ENCODE measurements at places on chromosomes 7 and 10.

- no peak for DNase-seq
These were observed 27.6 kb downstream of the MKI67 start for GRCh38 chr10:128098631-128099030.

GRCh38 chr10:34809796-34810195 lies 5.3 kb downstream of the PARD3 start:
- DNase-seq: no peak

DNA sequence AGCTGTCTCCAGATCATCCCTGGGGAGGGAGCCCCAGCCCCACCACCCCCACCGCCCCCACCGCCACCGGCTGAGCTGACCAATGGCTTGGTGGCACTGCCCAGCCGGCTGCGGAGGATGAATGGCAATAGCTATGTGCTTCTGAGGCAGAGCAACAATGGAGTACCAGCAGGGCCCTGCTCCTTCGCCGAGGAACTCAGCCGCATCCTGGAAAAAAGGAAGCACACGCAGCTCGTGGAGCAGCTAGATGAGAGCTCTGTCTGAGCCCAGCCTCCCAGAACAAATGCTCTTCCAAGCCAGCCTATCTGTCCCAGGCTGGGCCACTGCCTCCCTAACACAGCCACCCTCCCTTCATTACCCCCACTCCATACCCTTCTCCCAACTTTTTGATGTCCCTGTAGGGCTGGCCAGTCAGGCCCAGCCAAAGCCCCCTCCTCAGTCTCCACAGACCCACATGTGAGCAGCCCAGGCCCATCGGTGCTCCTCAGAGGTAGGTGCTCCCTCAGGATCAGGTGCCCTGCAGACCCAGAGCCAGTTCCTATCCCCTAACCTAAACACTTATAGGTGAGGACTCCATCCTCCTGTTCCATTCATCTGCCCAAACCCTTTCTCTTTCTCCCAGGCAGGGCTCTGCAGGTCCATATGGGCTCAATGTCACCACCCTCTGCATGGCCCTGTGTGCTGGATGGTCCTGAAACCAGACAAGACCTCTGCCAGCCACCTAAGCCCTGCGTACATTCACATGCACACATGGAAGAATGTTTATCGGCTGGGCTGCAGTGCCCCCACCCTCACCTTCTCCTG lies 3.2 kb downstream of the MRPL43 start:
- no peak for DNase-seq

- no peak for DNase-seq
These were observed 131.9 kb downstream of the CDH23 start for GRCh38 chr10:71528371-71529206.

DNA sequence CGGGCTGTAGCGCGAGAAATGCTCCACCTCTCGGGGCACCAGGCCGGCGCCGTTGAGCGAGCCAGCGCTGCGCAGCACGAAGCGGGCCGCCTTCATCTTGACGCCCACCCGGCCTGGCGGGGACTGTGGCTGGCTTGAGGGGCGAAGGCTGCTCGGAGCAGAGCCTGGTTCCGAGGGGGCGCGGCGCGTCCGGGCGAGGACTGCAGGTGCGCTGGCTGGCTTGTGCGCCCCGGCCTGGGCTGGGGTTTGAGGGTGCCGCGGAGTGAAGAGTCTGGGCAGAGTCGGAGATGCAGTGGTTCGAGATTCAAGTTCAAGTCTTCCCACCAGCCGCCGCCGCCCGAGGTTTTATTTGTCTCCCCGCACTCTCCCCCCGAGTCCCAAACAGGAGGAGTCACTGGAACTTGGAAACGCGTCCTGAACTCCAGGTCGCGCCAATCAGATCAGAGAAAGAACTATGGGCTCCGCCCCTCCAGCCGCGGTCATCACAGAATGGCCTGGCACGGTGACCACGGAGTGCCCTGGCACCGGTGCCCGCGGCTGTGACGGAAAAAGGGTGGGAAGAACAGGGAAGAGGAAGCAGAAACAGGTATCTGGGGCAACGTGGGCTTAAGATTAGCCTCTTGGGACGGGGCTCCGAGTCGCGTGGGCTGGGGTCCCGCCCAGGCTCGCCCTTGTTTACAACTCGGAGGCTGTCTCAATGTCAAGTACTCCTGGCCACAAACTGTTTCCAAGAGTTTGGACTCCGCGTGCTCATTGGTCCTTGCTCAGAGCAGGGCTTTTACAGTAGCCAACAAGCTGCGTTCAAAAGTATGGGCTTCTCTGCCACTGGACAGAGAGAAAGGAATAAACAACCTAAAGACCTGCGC lies at the start of gene PDK4:
TSS of gene PDK4 (minus strand) at position 319 of the 866 bp plus-strand sequence. CDS start at position 96, 223 bp downstream.
- no peak for DNase-seq

DNA sequence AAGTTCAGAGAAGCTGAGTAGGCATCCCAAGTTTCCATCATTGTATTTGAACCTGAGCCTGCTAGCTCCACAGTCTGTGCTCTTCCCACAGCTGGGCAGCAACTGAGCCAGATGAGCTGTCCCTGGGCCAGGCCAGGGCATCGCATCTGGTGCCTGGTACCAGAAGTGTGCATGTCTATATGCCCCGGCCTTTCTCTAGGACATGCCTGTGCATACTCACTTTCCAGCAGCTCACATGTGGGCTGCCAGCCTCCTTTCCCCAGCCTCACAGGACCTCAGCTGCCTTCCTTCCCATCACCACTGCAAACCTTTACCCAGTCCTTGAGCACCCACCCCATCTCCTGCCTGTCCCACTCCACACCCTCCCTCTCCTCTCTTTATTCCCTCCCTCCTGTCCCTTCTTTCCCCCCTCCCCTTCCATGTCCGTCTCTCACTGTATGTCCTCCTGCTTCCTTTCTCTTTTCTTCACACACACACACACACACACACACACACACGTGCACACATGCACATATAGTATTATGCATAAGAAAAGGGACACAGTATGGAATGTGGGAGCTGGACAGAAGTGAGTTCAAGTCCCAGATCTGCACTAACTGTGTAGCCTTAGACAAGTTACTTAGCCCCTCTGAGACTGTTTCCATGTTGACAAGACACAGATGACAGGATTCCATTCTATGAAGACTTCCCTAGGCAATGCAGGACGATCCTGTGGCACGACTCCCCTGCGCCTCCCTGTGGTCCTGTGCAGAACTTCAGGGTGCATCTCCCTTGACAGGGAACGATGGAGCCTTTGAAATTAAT lies 10.9 kb downstream of the CDHR1 start:
- peak; percentile 75 for DNase-seq

GRCh38 chr10:24643679-24644209 lies 79.9 kb downstream of the ARHGAP21 start:
- no peak for DNase-seq

GRCh38 chr10:126181626-126182025 lies 206.7 kb downstream of the ADAM12 start:
- DNase-seq: no peak

GRCh38 chr7:100190048-100190711 lies 12.5 kb downstream of the STAG3 start:
- DNase-seq: no peak

DNA sequence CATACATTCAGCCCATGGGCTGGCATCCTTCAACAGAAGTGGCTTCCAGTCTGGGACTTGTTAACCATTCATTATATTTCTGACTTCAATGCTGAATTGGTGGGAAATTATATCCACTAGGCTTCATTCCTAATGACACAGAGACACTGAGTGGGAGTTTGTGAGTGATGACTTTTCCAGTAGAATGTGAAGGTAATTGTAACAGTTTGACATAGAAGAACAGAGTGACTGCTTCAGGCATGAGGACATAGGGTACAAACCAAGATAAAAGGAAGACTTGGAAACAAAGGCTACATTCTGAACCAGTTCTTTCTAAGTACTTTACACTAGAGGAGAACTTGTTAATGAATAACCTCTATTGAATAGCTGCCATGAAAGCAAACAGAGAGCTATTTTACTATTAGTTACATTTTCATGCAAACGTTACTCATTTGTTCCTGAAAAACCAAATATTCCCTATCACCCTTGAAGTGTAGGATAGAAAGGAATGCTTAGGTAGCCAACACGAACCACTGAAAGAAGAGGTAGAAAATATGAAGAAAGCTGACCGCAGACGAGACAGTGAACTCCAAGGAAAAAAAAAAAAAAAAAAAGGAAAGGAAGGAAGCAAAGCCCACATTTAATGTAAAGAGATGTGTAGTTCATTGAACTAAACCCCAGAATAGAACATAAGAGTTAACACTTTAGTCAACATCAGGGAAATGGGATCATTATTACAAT lies 237.0 kb upstream of the SEMA3C start:
- DNase-seq: no peak

Data from CD4-positive, alpha-beta T cell treated with Interleukin-17A for 4 hours (primary cell).